GM13977 (cell line): ENCODE measurements at places on chromosomes 16 and 17.

- DNase-seq: no peak
Measured at GRCh38 chr16:62240722-62241121, 204.5 kb upstream of the CDH8 start.

DNA sequence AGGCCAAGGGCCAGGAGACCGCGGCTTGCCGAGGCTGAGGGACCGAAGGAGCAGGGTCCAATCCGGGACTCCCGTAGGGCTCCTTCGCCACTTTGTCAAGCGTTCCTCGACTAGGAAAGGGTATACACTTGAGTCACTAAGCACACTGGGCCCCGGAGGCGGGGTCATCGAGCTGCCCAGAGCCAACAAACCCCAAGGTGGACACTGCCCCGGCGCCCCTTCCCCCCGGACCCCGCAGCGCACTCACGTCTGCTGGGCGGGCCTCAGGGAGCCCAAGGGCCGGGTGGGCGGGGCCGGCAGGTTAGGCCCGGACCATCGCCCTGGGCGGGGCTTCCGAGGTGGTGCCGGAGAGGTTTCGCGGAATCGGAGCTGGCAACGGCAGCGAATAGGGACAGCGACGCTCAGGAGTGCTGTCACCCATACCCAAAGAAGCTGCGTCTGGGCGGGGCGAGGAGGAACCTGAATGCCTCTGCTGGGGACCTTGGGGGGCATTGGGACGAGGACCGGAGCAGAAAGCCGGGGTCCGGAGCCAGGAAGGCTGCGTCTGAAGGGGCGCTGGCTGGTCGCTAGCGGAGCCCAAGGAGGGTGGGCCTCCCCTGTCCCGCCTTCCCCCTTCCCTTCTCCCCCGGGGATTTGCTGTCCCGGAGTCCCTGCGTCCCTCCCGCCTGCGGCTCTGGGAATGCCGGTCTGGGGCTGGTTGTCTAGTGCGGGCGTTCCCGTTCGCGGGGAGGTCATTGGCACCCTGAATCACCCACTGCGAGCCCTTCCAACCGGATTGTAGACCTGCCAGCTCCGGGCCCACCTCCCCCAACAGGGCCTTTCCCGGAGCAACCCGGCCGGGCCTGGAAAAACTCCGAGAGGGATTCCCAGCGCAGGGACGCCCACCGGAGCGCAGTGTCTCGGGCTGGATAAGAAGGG, 118.2 kb upstream of the SMURF2 start:
- peak; percentile 79 for DNase-seq

GRCh38 chr17:14070344-14070984, 1.2 kb downstream of the COX10 start:
- no peak for DNase-seq

DNA sequence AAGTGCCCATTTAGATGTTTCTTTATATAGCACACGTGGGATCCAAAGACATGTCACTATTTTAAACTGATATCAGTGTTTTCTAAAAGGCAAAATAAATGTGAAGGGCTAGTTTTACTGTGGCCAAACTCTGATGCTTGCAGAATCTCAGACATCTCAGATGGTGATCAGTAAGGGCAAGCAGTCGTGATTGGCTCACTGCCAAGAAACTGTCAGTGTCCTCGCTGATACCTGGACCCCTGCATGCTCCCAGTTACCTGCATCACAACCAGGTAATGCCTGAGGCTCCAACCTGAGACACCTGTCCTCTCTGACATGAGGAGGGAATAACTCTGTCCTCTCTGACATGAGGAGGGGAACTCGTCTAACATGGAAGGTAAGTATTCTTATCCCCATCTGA, 114.0 kb downstream of the SPECC1 start:
- no peak for DNase-seq

DNA sequence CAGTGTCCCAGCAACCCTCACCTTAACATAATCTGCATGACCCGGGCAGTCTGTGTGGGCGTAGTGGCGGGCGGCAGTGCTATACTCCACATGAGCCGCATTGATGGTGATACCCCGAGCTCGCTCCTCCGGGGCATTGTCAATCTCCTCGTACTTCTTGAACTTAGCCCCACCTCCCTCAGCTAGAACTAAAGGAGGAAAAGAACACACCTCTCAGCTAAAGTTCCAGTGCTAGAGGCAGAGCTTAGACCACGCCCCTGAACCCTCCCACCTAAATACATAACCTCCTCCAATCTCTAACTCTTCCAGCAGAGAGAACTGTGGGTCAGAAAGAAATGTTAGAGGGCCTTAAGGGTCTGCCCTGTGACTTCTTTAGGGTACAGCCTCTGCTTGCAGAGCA, 855 bp downstream of the TUFM start:
- DNase-seq: peak; percentile 52

GRCh38 chr16:76882105-76882504, 308.9 kb upstream of the MON1B start:
- DNase-seq: no peak

DNA sequence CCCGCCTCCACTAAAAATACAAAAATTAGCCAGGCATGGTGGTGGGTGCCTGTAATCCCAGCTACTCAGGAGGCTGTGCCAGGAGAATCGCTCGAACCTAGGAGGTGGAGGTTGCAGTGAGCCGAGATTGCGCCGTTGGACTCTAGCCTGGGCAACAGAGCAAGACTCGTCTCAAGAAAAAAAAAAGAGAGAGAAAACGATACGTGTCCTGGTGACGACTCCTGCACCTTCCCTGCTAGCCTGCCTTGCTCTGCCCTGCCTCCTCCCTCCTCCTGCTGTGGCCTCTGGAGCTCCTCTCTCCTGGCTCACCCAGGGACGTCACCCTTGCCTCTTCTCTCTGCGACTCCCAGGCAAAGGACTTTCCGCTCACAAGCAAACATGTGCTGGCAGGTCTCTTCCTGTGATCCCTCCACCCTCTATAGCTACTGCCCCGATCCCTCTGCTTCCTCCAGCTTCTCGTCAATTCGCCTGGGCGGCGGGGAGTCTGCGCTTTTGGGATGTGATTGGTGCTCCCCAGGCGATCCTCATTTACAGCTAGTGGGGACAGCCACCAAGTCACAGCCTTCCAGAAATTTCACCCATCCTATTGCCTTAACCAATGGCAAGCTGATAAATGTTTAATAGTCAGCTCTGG, 25.5 kb upstream of the CBX4 start:
- no peak for DNase-seq

- DNase-seq: no peak
Measured at GRCh38 chr17:32355649-32356377, 5.9 kb downstream of the ZNF207 start.

DNA sequence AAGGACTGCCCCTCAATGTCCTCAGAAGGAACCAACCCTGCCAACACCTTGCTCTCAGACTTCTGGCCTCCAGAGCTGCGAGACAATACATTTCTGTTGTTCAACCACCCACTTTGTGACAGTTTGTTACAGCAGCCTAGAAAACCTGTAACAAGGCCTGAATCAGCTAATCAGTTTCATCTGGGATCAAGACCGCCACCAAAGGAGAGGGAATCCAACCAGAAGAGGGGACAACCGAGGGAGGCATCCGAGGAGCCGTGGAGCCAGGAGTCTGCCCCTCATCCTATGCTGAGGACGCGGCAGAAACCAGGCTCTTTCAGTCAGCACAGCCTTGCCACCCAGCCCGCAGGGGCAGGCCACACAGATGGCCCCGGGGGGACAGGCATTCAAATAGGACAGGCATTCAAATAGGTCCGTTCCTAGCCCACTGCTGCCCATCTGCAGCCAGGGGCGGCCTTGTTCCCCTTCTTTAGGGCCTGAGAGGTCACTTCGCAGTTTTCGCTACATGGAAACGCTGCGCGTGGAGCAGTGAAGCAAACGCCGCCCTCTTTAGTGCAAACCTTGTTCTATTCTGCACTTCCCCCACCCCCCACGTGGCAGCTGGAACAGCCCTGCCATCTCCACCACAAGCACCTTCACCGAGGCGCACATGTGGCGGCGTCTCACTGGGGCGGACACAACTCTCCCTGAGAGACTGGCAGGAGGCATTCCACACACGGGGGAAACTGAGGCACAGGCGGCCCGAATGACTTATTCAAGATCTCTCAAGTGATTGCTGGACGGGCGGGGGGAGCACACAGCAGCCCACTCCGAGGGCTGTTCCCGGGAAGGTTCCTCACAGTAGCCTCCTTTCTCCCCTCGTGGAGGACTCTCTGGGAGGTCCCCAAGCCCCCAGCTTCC, 26.7 kb downstream of the FA2H start:
- DNase-seq: no peak

DNA sequence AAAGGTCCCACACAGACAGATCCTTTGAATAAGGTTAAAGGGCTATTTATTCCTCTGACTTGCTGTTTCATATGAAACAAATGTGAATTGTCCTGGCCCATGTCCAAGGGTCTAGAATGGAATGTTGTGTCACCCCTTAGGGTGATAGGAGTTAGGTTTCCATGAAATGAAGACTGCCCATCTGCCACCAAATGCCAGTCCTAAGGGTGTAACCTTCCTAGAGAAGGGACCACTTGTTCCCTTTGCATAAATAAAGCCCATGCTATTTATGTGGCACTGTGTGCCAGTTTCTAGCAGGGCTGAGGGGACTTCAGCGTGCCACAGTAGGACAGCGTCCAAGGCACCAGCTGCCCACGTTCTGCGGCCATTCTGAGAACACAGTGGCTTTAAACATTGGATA, 171.3 kb downstream of the ABCA8 start:
- DNase-seq: no peak

DNA sequence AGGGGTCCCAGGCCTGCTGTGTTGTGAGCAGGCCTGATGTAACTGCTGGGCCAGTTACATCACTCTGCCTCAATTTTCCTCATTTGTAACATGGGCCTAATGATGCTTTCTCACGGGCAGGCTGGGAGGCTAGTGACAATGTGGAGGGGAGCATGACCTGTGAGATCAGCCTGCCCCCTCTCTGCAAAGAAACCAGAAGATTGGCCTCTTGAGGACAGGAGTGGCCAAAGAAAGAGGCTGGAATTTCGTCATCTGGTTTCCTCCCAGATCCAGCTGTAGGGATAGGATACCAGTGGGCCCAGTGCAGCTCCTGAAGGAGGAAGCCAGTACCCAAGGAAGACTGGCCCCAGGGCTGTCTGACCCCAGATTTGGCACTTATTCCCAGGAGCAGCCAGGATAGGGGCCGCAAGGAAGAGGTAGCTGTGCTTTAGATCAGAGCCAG, 615 bp upstream of the SREBF1 start:
- no peak for DNase-seq
